Glomerular endothelial cell (primary cell): ENCODE measurements at places on chromosomes 5 and 9. TPM values are rescaled to one million over a fixed set of nuclear protein-coding genes. Genes with fewer than 3 reads are reported as not detected.

Gene CCDC192
- total RNA-seq = not detected in 2 replicates

Gene OR13C8
- not detected in 2 replicates for total RNA-seq

Gene RGS7BP
- total RNA-seq = 23.9 and 24.1 TPM in 2 replicates

Gene IGFBPL1
- 0.35 TPM in 1 of 2 replicates, not detected in the other for total RNA-seq

Gene ANKRD31
- 0.15 TPM in 1 of 2 replicates, not detected in the other for total RNA-seq

Gene OR13C2
- total RNA-seq = not detected in 2 replicates

Gene PCDHA7
- total RNA-seq = 0.05 and 0.64 TPM in 2 replicates

Gene IL17B
- total RNA-seq = not detected in 2 replicates

Gene OSTF1
- total RNA-seq = 62.8 and 63.5 TPM in 2 replicates

Gene GARNL3
- 2.9 and 20.2 TPM in 2 replicates for total RNA-seq

Gene MSMP
- total RNA-seq = 1.6 and 7.9 TPM in 2 replicates

Gene CCL28
- 0.53 and 0.87 TPM in 2 replicates for total RNA-seq

Gene CEL
- 0.34 and 0.99 TPM in 2 replicates for total RNA-seq

Gene ERAP2
- total RNA-seq = 12.7 and 167 TPM in 2 replicates

Gene CLIC3
- 0.29 and 2.3 TPM in 2 replicates for total RNA-seq

Gene GFI1B
- total RNA-seq = not detected in 2 replicates
